ENCODE measurements at places on chromosomes 1 and 21. TPM values are rescaled to one million over a fixed set of nuclear protein-coding genes. Genes with fewer than 3 reads are reported as not detected.

Gene UBQLN4
- 49.0 TPM for total RNA-seq

Gene MCOLN2
- 3.1 TPM for total RNA-seq

Gene CDCA8
- total RNA-seq: 21.8 TPM

Gene TNFAIP8L2
- not detected for total RNA-seq

Gene WDTC1
- total RNA-seq: 18.9 TPM

Gene CRABP2
- total RNA-seq: 0.98 TPM

Gene LCE1D
- total RNA-seq: not detected

Gene SRSF11
- total RNA-seq: 209 TPM

Gene COQ8A
- 22.1 TPM for total RNA-seq

Gene ADGRL4
- total RNA-seq: 0.21 TPM

Gene UBE4B
- total RNA-seq: 31.2 TPM

Gene LEPR
- 12.2 TPM for total RNA-seq

All from MCF 10A (cell line).